ENCODE measurements at places on chromosomes 6 and 20.

GRCh38 chr6:8207869-8208191 lies 105.5 kb upstream of the EEF1E1 start:
- no peak for DNase-seq

- DNase-seq: no peak
Measured at GRCh38 chr6:1070085-1070521, 241.8 kb upstream of the FOXQ1 start.

DNA sequence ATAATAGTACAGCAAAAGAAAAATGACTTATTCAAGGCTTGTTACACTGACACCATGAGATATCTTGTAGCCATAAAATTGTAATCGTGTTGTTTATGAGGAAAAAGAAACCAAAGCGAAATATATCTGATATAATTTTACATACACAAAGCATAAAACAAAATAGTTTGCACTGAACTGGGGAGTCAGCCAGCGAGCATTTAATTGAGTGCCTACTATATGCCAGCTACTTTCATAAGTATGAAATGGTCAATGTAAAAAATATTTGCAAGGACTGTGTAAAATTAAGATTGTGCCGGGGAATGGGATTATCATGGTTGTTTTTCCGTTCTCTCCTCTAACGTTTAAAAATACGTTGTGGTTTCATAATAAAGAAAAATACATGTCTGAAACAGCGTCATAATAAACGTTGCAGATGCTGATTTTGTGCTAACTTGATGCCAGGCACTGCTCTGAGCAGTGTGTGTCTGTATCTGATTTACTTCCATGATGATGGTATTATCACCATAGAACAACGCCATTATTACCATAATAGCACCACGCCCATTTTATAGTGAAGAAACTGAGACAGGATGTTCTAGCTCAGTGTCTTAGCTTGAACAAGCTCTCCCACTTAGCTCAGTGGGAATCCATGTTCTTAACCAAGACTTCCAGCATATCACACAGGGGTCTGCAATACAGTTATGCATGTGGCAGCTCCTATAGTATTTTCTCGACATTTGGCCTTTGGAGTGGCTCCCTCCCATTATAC lies 144.6 kb downstream of the BCAS1 start:
- no peak for DNase-seq

DNA sequence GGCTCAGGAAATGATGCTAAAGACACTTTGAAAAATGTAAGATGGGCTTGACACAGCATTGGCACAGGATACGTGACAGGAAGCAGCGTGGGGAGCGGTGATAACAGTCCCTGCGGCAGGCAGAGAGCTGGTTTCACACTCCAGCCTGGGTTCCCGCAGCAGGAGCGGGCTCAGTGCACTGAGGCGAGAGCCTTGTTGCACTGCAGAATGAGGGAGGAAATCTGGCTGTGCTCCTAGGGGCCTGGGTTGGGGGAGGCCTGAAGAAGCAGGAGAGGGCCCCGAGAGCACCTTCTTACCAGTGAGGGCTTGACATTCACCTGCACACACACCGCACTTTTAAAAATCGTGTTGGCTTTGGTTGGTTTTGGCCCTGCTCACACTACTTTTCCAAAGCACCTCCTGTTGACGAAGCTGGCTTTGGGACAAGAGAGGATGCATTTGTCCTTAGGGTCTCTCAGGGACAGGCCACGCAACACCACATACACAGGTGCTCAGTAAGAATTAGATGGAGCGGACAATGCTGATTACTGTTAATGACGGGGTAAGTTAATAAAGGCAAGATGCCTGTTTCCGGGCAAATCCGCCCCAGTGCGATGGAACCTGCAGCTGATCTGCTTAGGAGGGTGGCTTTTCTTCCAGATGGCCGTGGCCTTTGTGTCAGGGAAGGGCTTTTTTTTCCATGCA lies 49.4 kb upstream of the ARMC2 start:
- no peak for DNase-seq

DNA sequence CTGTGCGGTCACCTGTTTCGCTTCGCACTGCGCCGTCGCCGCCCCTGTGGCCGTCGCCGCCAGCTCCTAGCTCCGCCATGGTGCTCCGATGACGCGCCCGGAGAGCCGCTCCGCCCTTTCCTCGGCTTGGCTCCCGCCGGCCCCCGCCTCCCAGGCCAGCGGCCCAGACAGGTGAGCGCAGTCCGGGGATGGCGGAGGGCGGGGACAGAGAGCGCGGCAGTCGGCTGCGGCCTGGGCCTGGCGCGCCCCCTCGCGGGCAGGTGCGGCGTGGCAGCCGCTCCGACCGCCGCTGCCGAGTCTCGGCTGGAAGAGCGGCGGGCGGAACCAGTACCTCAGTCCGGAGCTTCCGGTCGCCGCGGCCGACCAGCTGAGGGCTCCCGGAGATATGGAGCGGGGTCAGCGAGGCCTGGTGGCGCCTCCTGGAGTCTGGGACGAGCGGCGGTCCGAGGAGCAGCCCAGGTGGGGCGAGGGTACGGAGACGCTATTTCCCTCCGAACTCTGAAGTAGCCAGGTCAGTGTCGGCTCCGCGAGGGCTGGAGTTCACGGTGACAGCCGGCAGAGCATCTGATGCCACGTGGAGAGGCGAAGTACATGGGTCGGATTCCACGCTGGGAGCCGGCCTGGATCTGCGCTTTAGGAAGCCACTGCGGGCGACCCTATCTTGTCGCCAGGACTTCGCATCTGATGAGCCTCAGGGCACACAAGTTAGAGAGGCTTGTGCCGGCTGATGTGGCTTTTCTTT lies at the start of gene MAP7:
MAP7 (minus strand) TSS at position 93 of the 742 bp plus-strand sequence; CDS start at position 79, 14 bp downstream.
- no peak for DNase-seq

DNA sequence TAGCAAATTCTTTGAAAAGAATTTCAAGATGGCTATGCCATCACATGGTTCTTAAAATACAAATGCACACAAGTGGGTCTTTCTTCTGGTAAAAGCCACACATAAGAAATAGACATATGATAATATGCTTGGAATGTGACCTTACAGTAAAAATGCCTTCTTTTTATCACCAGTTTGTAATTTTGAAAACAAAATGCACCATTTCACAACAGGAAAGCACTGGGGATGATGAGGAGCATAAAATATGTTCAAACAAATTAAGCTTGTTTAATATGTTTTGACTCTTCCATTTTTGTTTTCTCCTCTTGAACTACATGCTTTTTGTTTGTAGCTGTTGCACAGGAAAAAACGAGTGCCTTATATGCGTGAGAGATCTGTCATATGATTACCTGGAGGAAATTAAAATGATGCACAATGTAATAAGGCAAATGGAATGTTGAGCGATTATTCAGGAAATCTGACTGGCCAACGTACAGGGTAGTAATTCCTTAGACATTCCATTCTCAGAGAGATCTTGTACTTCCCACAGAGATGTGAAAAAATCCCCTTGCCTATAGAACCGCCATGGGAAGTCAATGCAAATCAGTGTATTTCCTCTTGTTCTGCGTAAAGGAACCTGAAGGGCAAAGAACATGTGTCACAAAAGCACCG lies 911.6 kb downstream of the TFAP2A start:
- DNase-seq: no peak
